Glutamatergic neuron (in vitro differentiated cells): ENCODE measurements at places on chromosomes 5 and 9.
A peak's percentile ranks its signal among the peaks of the same experiment; 100 is the strongest.

DNA sequence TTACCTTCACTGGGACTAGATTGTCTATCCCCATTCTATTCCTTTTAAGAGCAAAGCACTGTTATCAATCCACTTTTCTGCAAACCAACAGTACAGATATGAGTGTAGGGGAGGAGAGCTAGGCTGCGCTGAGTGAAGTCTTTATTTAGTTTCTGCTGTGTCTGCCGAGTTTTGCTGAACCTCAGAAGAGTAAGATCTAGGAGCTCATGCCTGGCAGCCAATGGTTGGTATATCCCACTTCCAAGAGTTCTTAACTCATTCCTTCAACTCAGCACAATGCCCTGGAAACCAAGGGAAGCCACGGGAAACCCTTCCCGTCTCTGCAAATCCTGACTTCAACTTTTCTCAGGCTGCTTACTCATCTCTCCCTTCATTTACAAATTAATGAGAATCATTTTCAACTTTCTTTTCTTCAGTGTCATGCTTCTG, 58.0 kb upstream of the JAK2 start:
- DNase-seq = no peak

DNA sequence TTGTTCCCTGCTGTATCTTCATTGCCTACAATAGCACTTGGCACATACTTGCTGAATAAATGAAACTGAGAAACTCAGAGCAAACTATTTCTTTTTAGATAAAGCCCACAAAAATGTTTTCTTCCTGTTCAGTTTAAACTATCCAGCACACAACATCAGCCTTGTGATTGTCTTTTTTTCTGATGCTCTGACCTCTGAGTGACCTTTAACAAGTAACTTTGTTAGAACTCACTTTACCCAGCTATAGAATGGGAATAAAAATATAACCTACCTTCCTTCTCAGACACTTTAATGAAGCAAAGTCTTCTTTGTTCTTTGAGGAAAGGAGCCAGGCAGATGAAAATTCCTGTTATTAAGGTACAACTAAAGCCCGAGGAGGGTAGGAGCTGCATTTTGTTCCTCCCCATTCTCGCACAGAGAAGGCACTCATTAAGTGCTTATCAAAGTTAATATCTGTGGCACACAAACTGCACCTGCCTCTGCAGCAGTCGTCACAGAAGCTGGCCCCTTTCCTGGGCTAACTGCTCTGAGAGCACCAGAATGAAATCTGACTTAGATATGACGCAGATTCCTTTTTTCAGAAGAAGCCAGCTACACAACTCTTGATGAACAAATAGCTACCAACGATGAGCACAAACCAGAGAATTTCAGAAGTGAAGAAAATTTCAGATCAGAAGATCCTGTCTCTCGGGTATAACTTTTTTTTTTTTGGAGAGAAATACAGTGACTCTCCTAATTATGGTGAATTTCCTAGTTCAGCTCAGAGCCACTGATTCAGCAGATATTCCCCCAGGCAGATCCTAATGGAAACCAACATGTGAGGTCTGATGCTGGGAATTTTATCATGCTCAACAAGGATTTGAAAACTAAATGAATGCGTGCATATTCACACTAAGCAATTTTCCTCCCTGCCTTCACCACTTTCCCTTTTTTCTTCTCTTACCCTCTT, 31.0 kb upstream of the NR3C1 start:
- DNase-seq = no peak

- no peak for DNase-seq
Measured at GRCh38 chr5:122053181-122054109, 24.6 kb downstream of the LOX start.

- no peak for DNase-seq
Measured at GRCh38 chr5:58202941-58203444, 256.9 kb downstream of the PLK2 start.

DNA sequence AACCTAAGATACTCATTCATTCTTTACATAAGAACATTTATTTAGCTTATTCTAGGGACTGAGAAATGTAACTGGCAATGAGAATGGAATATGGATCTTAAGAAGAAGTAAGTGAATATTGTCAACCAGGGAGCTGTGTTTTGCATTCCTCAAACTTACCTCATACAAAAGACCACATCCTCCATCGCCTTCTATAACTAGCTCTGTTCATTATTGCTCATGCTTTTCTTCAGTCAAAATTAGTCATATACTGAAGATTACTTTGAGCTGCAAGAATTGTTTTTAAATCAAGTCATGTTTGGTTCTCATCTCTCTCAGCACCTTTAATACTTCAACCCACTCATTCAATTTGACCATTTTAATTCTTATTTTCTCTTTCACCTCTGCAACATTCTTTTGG, 140.3 kb upstream of the RASA1 start:
- no peak for DNase-seq

GRCh38 chr9:114056527-114056926, 21.6 kb downstream of the AMBP start:
- no peak for DNase-seq

- no peak for DNase-seq
Measured at GRCh38 chr5:148972974-148973374, 89.9 kb downstream of the SH3TC2 start.

DNA sequence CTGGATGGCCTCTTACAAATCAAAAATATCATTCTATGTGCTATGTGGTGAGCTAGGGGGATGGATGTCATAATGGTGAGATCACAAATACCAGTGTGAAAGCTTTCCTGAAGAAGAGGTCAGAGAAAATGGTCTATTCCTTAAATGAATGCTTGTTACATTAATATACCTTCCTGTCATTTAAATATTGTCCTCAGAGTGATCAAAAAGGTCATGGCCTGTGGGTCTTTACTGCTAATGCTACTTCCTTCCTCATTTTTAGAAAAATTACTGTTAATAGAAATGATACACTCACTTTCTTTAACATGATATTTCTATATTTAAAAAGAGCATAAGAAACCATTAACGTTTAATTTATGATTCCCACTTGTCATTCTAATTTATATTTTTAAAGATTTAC, 9.7 kb downstream of the OMD start:
- no peak for DNase-seq

GRCh38 chr5:16690243-16690852, 73.6 kb upstream of the RETREG1 start:
- peak; percentile 47 for DNase-seq

GRCh38 chr5:76471987-76472334, 68.9 kb downstream of the IQGAP2 start:
- no peak for DNase-seq

DNA sequence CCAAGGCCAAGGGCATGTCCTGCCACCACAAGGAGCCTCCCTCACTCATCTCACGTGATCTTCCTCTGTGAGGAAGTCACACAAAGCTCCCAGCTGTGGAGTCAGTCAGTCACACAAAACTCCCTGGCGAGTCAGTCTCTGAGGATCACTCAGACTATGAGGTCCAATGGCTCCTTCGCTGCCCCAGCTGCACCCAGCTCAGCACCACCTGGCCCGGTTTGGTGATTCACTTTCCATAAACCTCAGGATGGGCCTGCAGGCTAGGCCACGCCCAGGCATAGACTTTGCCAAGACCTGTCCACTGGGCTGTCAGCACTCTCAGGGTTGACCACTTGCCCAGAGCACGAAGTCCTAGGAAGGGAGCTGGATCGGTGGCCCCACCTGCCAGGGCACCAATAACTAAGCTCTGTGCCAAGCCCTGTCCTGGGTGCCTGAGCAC, 233.8 kb downstream of the HSPA4 start:
- no peak for DNase-seq

- no peak for DNase-seq
Measured at GRCh38 chr5:1916041-1917001, 33.6 kb upstream of the IRX4 start.

DNA sequence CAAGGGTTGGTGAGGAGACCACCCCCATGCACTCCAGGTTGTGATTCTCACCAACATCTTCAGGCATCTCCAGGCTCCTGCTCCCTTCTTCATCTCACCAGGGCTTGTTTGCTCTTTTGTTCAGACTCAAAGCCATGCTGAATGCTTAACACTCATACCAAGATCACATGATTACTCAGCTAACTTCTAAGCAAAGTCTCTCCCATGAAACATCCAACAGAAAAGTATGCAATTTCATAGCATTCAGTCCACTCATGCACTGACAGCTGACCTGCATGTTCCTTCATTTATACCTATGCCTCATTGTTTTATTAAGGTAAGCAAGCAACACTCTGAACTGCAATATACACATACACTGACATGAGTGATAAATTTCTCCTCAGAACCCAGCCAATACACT, 69.0 kb downstream of the SHC3 start:
- DNase-seq = no peak
